ENCODE measurements at places on chromosomes 13 and 19.

DNA sequence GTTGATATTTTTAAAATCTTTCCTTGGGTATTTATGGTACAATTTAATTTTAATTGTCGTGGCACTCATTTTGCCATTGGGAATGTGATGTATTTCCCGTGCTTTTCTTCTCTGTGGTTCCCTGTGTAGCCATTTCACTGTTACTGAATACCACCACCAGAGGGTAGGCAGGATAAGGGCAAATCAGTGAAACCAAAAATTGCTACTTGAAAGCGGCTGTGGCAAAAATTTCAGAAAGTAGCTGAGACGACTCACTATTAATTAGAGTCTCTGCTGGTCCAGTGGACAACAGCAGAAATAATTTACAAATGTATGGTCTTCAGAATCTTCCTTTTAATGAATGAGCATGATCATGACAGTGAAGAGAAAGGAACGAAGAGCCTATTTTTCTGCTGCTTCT is 34.4 kb upstream of the MIR17HG start:
- peak; percentile 22 for DNase-seq

GRCh38 chr19:32380269-32380668 is 25.3 kb upstream of the DPY19L3 start:
- no peak for DNase-seq

DNA sequence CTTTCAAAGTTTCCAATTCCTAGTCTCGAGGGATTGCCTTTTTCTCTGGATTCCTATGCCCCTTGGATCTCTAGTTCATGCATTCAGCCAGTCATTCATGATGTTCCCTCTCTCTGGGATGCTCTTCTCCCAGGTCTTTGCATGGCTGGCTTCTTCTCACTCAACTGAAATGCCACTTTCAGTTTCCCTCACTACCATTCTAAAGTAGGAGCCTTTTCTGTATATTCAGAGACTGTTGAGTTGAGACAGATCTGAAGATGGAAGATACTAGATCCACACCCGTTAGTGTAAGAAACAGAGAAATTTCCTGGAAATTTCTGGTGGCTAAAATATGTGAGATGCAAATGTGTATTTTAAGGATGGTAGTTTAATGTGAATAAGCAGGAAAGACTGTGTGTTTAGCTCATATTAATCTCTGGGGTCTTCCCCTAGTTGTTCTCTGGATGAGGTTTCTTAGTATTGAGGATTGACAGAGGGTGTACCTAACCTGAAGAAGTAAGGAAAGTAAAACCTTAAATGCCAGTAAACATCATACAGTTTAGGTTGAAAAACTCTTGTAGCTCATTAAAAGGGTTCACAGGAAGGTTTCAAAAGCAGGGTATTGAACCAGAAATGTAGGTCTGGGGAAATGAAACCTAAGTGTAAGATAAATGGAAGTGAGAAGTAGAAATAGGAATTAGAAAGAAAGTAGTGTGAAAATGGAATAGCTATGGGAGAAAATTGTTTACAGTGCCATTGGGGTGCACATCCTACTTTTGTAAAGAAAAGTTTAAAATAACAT is 331.3 kb downstream of the NDFIP2 start:
- no peak for DNase-seq

DNA sequence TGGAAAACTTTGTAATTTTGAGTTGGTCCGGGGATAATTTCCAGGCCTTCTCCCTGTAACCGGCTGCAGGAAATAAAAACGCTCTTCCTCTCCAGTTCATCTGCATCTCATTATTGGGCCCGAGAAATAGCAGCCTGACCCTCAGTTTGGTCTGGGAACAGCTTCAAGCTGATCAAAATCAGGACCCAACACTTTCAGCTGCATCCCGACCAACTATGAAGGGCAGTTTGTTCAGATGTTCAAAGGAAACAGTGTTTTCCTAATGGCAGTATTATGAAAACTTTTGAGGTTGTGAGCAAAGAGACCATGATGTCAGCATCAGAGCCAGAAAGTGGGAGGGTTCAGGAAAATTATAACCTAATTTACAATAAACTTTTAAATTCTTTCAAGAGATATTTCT is 35.7 kb downstream of the STK24 start:
- no peak for DNase-seq

DNA sequence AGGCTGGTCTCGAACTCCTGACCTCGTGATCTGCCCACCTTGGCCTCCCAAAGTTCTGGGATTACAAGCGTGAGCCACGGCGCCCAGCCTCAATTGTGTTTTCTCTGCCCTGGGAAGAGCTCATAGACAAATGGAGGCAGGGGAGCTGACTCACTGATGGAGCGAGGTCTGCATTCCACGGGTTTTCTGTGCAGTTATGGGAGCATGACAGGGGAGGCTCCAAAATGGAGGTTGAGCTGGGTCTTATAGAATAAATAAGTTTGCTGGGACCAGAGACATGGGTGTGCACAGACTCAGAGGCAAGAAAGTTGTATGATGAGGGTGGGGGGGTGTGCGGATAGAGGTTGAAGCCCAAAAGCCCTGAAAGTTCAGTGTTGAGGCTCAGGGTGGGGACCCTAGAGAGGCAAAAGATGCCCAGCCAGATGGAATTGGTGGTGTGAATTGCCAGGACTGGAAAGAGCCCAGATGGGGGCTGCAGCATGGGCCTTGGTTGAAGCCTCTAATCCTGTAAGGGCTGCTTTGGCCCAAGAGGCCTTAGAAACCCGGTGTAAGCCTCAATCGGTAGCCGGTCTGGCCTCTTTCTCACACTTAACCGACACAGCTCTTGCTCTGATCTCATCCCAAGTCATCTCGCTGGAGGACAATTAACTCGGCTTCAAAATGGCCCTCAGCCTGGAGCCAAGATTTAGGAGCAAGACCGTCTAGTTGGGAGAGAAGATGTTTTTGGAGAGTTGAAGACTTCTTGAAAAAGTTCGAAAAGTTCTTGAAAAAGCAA is 1.9 kb downstream of the TPM4 start:
- no peak for DNase-seq

- no peak for DNase-seq
These were observed 1471.4 kb upstream of the PCDH20 start for GRCh38 chr13:62887046-62887445.

GRCh38 chr13:73859841-73860240 is 274.4 kb downstream of the KLF12 start:
- DNase-seq, result no peak

- DNase-seq, result no peak
These were observed 7.8 kb downstream of the GAS6 start for GRCh38 chr13:113855931-113856715.

GRCh38 chr19:44694184-44694579 is 4.8 kb upstream of the CEACAM16 start:
- no peak for DNase-seq

GRCh38 chr13:76019421-76020044 is 383.4 kb downstream of the LMO7 start:
- no peak for DNase-seq

DNA sequence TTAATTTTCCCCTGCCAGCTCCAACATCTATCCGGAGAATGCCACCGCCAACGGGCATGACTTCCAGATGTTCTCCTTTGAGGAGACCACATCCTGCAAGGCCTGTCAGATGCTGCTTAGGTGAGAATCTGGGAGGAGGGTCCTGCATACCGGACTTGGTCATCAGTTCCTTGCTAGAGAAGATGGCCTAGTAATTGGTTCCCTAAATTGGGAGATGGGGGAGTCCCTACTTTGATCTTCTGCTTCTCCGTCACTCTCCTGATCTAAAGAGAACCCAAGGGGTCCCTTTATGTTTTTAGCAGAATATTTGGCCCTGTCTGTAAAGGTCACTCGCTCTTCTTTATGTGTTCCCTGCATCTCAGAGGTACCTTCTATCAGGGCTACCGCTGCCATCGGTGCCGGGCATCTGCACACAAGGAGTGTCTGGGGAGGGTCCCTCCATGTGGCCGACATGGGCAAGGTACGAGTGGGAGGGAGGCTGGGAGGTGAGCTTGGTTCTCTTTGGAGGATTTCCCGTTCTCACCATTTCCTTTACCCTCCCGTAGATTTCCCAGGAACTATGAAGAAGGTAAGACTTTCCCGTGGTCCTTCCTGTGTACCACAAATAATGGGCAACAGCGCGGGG is 54.1 kb upstream of the ADGRE1 start:
- DNase-seq, result no peak

DNA sequence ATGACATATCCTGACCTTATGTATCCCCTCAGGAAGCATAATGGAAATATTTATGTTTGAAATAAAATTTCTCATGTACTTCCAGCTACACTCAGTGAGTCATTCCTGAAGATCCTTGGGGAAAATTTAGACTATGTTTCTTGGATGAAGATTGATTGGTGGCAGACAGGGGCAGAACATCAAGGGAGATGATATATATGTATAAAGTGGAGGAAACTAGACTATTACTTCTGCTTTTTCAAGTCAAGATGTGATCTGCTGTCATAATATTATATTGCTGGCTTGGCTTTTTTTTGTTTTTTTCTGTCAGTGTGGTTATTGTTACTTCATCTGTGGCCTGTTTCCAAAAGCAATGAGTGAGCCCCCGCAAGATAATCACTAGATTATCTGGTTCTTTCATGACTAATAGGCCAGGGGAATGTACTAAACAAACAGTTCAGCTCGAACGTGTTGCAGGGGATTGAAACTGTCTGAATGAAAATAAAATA is 87.2 kb upstream of the TNFSF11 start:
- DNase-seq, result peak; percentile 43

GRCh38 chr13:95636853-95637252 is 7.7 kb downstream of the DZIP1 start:
- no peak for DNase-seq

DNA sequence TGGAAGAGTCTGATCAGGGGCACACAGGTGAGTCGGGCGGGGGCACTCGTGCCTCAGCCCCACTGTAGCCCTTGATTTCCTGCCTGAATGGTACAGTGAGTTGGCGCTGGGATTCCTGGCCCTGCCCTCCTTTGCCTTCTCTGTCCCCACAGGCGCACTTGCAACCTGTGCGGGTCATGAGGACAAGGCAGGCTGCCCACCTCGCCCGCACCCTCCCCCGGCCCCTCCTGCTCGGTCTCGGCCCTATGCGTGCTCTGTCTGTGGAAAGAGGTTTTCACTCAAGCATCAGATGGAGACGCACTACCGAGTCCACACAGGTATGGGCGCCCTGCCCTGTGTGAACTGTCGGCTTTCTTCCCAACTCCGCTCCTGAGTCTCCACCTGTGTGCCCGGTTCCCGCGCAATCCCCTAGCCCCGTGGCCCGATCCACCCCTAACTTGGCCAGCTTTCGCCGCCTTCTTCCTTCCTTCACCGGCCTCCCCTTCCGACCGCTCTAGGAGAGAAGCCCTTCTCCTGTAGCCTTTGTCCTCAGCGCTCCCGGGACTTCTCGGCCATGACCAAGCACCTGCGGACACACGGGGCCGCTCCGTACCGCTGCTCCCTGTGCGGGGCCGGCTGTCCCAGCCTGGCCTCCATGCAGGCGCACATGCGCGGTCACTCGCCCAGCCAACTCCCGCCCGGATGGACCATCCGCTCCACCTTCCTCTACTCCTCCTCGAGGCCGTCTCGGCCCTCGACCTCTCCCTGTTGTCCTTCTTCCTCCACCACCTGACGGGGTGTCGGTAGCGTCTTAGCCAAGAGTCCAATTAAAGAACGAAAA is 1.6 kb upstream of the KMT2B start:
- no peak for DNase-seq

DNA sequence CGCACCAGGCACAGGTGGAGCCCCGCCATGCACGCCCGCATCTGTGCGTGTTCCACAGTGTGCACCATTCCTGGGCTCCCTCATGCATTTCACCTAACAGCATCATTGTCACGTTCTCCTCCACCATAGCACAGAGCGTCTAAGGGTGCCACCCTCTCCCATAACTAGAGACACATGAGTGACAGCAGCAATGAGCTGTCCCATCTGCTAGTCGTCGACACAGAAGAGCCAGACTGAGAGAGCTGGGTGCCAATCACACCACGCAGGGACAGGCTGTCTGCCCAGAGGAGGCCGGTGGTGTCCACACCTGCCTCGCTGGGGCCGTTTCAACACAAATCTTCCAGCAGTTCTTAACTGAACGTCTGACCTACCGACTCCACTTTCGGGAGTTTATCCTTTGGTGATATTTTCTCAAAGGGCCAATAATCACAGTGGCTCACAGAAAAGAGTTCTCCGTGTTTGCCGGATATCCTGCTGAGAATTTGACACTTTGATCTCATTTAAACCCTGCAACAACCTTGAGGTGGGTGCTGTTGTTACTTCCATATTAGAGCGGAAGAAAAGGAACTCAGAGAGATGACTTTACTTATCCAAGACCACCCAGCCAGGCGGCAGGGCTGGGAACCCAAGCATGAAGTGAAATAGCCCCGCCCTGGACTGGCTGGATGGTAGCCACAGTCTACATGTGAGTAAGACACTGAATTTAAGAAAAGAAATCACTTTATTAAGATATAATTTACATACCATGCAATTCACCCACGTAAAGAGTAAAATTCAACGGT is 16.2 kb downstream of the CLEC11A start:
- no peak for DNase-seq

DNA sequence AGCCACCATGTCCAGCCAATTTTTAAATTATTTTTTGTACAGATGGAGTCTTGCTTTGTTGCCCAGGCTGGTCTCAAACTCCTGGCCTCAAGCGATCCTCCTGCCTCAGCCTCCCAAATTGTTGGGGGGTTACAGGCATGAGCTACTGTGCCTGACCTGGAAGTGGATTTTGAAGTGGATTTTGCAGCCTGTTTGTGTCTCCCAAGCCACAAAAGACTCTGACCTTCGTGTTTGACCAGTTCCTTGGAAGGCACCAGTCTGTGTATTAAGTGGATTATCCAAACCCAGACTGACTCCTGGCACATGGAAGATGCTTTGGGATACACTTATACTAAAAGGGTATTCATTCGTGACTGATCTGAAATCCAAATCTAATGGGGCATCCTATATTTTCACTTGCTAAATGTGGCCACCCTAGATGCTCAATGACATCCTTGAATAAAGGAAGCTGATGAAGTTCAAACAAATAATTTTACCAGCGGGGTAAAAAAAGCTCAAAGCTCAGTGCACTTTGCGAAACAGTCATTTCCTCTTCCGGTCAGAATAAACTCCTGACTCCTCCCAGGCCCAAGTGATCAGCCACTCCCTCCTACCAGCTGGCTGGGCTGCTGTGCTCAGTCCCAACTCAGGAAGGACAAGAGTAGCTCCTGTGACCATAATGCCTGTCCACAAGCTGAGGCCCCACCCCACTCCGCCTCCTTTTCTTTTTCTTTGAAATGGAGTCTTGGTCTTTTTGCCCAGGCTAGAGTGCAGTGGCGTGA is 32.6 kb upstream of the GATAD2A start:
- DNase-seq, result peak; percentile 79

GRCh38 chr13:95641291-95642027 is 3.0 kb downstream of the DZIP1 start:
- DNase-seq, result no peak

GRCh38 chr13:24221007-24221406 is 60.5 kb downstream of the SPATA13 start:
- DNase-seq, result no peak

GRCh38 chr19:31903979-31904378 is 441.4 kb upstream of the ZNF507 start:
- no peak for DNase-seq

- DNase-seq, result no peak
These were observed 68.5 kb upstream of the GPR183 start for GRCh38 chr13:99375738-99376080.

Measured in bone marrow (tissue), 2 donors.